ENCODE measurements at places on chromosomes 12 and 14.

DNA sequence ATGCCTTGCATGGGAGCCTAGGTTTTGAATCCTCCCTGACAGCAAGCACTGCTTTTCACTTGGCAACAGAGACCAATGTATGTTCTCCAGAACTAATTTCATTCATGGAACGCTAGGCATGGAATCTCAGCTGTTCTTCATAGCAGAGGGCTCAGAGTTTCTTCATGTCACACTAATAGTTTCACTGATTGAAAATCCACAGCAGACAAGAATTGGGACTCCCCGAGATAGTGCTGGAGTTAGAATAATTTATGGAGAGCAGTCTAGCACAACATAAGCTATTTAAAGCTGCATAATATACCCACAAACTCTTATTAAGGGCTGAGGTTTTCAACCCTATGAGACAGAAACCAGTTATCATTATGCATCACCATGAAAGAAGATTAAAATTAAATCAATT is 342.5 kb downstream of the TMEM132D start:
- no peak for DNase-seq

DNA sequence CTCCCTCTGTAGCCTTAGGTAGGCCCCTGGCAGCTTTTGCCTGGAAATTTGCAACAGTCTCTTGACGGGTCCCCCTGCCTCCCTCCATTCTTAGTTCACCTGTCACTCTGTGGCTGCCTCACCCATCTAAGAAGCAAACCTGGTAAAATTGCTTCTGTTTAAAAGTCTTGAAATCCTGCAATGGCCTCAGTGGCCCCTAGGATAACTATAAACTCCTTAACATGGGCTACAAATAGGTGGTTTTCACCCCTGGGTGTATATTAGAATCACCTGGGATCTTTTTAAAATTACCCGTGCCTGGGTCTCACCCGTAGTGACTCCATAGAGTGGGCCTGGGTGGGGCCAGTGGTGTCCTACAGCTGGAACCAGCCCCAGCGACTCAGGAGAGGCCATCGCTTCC is 332.7 kb downstream of the CACNA1C start:
- DNase-seq = no peak

DNA sequence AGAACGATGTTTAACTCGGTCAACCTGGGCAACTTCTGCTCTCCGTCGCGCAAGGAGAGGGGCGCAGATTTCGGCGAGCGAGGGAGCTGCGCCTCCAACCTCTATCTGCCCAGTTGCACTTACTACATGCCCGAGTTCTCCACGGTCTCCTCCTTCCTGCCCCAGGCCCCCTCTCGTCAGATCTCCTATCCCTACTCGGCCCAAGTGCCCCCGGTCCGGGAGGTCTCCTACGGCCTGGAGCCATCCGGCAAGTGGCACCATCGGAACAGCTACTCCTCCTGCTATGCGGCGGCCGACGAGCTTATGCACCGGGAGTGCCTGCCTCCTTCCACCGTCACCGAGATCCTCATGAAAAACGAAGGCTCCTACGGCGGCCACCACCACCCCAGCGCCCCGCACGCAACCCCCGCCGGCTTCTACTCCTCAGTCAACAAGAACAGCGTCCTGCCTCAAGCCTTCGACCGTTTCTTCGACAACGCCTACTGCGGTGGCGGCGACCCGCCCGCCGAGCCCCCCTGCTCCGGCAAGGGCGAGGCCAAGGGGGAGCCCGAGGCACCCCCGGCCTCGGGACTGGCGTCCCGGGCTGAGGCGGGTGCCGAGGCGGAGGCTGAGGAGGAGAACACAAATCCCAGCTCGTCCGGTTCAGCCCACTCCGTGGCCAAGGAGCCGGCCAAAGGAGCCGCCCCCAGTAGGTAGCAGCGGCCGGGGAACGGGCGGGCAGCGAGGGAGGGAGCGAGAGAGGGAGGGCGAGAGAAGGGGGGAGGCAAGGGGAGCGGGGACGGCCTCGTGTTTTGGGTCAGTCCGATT is 513 bp downstream of the HOXC11 start:
- no peak for DNase-seq

DNA sequence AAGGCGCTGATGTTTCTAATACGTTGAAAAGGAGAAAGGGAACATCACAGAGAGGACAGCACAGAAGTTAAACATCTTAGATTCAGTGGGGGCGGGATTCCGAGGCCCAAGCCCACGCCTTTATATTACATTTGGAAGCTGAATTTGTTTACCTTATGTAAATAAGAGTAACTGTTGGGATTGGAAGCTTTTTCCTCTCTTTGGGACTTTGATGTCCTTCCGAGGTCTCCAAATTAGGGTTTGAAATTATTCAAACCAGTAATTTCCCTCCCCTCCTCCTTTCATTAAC is 6.4 kb downstream of the FOXA1 start:
- no peak for DNase-seq

GRCh38 chr12:14611640-14612203 is 44.0 kb upstream of the PLBD1 start:
- no peak for DNase-seq

DNA sequence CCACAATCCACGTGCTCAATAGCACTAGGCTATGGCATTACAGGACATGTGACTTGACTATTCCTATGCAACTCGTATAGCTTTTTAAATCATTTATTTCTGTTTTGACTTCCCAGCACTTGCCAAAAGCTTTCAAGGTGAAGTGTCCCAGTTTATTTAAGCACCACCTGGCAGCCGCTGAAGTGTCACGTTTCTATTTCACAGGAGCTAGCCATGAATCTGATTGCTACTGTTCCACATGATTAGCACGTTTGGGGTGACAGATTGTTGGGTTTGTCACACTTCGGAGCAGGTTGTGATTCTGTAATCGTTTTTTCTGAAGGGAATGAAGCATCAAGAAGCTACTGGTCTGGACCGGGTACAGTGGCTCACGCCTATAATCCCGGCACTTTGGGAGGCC is 39.9 kb upstream of the BICDL1 start:
- no peak for DNase-seq

DNA sequence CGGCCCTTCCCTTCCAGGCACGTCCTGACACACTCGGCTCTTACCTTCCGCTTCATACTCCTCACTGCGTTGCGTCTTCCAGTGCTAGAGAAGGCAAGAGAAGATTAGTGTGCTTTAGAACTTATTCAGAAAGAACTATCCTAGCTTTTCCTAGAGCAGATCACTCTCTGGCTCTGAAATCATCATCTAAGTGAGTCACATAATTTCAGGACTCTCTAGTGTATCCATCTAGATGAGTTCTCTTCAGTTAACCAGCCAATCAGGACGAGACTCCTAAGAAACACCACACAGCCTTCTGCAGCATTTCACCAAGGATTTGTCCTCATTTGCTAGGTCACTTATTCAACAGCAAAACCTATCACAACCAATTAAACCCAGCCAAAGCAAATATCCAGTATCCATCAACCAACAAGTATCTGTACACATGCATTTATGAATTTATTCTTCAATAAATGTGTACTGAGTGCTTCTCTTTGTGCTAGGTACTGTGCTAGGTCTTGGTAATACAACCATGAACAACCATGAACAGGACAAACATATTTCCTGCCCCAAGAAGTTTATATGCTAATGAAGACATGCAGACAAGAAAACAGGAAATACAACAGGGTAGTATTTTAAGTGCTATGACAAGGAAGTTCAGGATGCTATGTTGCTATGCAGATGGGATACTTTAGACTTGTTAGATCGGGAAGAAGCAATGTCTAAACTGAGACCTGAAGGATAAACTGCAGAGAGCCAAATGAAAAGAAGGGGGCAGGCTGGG is 52.1 kb downstream of the NIN start:
- DNase-seq = no peak

GRCh38 chr12:102413396-102413795 is 67.0 kb downstream of the IGF1 start:
- DNase-seq = no peak

DNA sequence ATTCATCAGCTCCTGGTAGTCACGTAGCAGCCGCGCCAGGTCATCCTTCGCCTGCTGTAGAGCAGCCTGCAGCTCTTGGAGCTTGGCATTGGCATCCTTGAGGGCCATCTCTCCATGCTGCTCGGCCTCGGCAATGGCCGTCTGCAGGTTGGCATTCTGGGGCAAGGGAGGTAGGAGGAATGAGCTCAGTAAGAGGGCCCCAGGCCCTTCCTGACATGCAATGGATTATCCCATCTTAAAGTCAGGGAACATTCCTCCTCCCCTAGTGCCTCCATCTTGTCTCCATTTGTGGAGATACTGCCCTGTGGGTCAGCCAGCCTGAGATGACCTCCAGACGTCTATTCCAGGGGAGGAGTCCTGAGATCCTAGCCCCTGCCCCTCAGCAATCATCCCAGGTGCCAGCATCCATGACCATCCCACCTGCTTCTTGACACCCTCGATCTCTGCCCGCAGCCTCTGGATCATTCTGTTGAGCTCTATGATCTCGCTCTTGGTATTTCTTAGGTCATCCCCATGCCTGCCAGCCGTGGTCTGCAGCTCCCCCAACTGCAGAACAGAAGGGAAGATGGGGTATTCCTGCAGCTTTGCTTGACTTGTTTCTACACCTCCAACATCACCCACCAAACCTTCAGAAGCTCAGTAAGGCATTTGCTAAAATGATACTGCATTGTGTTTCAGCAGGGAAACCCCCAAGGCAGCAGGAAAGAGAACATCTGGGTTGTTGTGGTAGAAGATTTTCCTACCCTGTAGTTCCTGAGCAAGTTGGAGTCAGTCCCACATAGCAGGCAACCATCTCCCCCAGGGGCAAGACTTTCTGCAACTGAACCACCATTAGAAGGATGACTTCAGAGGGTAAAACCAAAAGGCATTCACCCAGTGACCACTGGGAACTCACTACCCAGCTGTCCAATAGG is 4.4 kb downstream of the KRT3 start:
- DNase-seq = no peak

Measured in stimulated activated CD8-positive, alpha-beta memory T cell treated with anti-CD3 and anti-CD28 coated beads, Interleukin-2, amount 100 ng/mL, for 1 hour (primary cell).